HCEC 1CT (cell line): ENCODE measurements at places on chromosomes 16 and 17.

- no peak for DNase-seq
These were observed 24.2 kb downstream of the MYO18A start for GRCh38 chr17:29155966-29156338.

DNA sequence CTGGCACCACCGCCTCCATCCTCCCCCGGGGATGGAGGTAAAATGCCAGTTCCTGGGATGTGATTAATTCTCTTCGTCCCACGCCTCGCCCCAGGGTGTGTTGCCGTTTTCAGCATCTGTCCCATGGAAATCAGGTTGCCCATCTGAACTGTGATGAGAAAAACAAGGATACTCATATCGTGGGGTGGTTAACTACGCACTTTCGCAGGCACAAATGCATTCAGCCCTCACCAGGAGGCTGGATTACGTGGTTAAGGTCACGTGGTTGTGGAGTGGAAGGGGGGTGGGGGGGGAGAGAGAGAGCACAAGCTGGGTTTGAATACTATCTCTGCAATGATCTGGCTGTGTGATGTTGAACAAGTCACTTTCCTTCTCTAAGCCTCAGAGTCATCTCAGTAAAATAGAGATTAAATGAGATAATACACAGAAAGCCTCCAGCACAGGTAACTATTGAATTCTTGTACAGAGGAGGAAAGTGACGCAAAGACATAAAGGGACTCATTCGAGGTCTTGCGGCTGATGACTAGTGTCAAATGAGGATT, 74.7 kb downstream of the BMERB1 start:
- DNase-seq = no peak

- DNase-seq = no peak
These were observed 63.3 kb downstream of the NOG start for GRCh38 chr17:56656701-56657327.

DNA sequence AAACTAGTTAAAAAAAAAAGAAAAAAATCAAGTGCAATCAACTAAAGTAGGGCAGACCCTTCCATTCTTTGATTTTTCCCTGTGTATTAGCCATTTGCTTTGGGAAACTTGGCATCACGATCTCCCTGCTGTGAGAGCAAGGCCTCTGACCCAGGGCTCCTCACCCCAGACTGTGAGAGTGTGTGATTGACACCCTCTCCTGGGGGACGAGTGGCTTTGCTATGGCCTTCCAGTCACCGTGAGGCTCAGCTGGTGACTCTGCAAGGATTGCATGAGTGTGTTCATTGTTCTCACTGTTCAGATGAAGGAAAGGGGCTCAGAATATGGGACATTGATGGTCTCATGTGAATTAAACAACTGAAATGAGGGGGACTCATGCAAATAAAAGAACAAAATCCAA, 69.0 kb upstream of the BCAR1 start:
- DNase-seq = peak; percentile 12

GRCh38 chr17:78484271-78485246, 92.6 kb downstream of the DNAH17 start:
- no peak for DNase-seq

DNA sequence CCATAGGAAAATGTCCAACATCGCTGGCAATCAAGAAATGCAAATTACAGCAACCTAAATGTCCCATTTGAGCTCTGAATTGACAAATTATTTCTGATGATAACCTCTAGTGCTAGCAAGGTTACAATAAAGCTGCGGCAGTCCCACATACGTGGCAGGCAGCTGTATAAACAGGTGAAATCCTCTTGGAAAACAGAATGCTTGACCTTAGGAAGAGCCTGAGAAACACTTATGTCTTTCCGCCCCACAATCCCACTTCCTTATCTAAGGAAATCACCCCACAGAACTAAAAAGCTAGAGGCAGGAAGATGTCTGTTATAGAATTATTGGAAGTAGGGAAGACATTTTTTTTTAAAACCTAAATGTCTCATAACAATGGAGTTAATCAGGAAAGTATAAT, 154.3 kb downstream of the KATNIP start:
- no peak for DNase-seq

GRCh38 chr16:49049644-49050043, 232.0 kb downstream of the CBLN1 start:
- DNase-seq = no peak

DNA sequence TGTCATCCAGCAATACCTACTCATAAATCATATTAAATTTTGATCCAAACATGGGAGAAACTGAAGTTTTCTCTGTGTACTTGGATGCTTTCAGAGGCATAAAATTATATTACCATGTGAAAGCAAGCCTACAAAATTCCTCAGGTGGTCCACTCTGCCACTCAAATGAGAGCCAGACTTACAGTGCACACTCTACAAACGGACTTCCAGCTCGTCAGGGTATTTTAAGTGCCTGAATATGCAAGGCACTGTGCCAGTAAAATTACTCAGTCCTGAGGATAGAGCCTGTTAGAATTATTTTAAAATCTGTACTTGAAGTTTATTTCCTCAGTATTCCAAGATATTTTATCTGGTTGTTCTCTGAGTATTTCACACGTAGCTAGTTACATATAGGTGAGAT, 54.5 kb downstream of the TENT4B start:
- DNase-seq = peak; percentile 65

DNA sequence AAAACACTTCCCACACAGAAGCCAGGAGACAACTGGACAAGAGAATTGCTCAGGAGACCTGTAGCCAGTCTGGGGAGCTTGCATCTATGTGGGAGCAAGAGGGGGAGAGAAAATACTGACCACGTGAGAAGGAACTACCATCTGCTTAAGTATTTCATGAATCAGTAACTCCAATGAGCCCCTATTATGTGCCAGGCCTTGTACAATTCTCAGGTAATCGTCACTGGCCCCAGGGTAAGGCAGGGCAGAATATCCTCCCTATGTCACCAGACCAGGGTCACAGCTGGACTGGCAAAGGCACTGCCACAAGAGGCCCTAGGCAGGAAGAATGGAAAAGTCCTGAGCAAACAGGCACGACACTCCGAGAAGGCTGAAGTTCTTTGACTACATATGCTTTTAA, 25.9 kb downstream of the USP7 start:
- no peak for DNase-seq

DNA sequence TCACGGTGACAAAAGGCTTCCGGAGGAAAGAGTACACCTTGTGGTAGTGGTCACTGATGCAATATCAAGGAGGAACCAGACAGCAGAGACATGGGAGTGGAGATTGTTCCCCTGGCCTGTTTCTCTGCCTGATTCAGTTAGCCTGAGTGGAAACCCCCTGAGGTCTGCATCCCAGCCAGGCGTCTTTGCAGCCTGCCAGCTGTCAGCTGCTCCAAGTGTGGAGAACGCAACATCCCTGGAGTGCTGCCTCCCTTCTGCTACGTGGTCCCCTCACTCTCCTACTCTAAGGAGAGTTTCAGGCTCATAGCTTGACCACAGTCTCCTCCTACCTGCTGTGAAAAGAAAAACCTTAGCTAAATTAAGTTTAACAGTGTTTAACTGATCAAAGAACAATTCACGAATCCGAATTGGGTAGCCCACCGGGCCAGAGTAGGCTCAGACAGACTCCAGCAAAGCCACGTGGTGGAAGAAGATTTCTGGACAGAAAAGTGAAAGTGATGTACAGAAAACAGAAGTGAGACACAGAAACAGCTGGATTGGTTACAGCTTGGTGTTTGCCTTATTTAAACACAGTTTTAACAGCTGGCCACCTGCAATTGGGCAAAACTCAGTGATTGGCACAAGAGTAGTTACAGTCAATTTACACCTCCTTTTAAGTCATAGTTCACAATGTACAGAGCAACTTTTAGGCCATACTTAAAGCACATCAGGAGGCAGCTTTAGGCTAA, 188.6 kb downstream of the DNAH9 start:
- no peak for DNase-seq

- DNase-seq = no peak
These were observed 601 bp downstream of the SPNS1 start for GRCh38 chr16:28975158-28975599.

GRCh38 chr16:69929480-69929879, 21.7 kb upstream of the CLEC18A start:
- no peak for DNase-seq

DNA sequence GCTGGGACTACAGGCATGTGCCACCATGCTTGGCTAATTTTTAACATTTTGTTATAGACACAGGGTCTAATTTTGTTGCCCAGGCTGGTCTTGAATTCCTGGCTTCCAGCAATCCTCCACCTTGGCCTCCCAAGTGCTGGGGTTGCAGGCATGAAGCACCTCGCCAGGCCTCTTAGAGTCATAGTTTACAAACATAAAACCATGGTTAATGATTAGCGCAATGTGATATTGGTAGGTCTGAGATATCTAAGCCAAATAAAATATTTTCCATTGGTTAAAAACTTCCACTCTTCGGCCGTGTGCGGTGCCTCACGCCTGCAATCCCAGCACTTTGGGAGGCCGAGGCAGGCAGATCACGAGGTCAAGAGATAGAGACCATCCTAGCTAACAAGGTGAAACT, 16.6 kb downstream of the TXNDC11 start:
- no peak for DNase-seq

GRCh38 chr17:38469875-38470274, 41.6 kb downstream of the ARHGAP23 start:
- DNase-seq = peak; percentile 74

GRCh38 chr16:54742436-54742835, 188.2 kb upstream of the IRX5 start:
- no peak for DNase-seq

DNA sequence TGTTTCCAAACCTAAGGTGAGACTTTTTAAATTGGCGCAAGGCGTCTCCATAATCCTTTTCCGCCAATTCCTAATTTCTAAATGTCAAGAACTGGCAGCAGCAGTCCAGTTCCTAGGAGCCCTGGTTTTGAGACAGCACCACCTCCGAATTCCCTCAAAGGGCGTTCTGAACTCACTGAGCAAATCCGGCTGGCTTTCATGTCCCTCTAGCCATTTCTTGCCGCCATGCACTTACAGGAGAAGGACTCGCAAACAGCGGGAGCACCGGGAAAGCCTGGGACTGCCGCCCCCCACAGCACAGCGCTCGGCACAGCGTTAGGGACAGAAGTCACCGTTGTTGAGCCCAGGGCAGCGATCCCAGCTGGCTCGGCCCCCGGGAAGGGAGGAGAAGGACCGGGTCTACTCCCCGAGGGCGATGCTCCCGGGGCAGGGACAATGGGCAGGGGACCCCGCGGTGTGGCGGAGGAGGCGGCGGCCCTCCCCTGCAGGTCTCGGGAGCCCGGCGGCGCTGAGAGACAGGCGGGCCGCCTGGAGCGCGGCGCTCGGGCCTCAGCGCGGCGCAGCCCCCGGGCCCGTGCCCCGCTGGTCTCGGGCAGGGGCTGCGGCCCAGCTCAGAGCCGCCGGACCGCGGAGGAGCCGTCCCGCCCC, 545 bp downstream of the ARHGAP17 start:
- peak; percentile 46 for DNase-seq

- peak; percentile 30 for DNase-seq
These were observed 21.5 kb upstream of the PSMD7 start for GRCh38 chr16:74275031-74275636.

DNA sequence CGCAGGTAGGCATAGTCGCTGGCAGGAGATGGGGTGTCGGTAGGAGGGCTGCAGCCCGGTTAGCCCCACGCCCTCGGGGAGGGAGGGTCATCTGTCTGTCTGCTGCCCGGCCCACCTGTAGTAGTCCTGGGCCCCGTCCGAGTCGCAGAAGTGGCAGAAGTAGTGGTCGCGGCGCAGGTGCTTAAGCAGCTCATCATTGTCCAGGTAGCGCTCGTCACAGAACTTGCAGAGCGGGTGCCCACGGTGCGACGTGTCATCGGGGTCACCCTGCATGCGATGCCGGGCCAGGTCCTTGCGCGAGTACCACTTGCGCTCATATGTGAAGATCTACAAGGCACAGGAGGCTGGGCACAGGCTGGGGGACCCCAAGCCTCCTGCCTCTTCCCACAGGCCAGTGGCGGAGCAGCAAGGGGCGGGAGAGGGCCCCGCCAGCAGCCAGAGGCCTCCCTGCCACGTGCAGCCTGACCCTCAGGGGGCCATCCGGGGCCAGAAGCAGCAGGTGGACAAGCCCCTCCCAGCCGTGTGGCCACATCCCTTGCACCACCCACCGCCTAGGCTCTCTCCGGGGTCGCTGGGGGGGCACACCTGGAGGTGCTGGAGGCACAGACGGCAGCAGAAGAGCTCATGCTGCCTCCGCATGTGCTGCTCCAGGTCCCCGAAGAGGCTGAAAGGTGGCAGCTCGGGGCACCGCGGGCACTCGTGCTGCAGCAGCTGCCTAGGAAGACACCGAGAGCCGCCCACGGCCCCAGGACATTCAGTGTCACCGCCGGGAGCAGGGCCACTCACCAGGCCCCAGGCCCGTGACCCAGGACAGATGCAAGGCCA, 7.0 kb downstream of the ZNF598 start:
- no peak for DNase-seq

DNA sequence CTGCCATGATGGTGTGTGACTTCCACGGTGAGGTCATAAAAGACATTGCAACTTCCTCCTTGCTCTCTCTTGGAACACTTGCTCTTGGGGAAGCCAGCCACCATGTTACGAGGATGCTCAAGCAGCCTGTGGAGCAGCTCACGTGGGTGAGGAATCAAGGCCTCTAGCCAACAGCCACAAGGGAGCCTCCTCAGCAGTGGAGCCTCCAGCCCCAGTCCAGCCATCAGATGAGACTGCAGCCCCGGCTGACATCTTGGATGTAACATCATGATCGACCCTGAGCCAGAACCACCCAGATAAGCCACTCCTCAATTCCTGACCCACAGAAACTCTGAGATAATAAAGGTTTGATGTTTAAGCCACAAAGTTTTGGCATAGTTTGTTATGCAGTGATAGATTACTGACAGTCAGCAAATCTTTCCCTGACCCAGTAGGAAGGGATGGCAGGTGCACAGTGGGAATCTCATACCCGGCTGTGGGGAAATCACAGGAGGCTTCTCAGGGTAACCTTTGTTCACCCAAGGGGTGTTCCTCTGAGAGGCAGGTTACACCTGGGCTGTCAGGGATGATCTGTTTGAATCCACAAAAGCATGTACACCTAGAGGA, 23.3 kb upstream of the GINS2 start:
- no peak for DNase-seq

DNA sequence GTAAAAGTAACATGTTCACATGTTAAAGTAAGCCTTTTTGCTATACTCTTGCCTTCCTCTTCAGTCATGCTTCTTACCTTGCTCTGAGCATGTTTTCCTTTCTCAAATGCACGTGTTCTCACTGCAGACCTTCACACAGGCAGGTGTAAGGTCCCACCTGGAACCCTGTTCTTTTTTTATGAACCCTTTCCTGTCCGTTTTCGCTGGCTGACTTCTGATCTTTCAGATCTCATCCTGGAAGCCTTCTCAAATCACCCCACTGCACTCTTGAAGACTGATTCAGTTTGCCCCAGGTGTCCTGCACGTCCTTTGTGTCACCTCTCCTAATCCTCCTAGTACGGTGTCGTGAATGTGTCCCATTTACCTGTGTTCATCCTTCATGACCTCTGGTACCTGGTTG, 313.6 kb downstream of the SNX29 start:
- DNase-seq = no peak

GRCh38 chr17:31595076-31595475, 203.6 kb downstream of the RAB11FIP4 start:
- DNase-seq = peak; percentile 69
